ENCODE measurements at places on chromosomes 4 and X.
A peak's percentile ranks its signal among the peaks of the same experiment; 100 is the strongest.

GRCh38 chrX:31705816-31706215, 634.0 kb upstream of the FTHL17 start:
- DNase-seq: no peak

GRCh38 chr4:118787844-118788380, 48.0 kb downstream of the SEC24D start:
- DNase-seq: no peak

GRCh38 chr4:139625482-139625881, 40.1 kb upstream of the MGST2 start:
- no peak for DNase-seq

GRCh38 chrX:85244450-85245211, 840 bp downstream of the ZNF711 start:
- DNase-seq: peak; percentile 7

DNA sequence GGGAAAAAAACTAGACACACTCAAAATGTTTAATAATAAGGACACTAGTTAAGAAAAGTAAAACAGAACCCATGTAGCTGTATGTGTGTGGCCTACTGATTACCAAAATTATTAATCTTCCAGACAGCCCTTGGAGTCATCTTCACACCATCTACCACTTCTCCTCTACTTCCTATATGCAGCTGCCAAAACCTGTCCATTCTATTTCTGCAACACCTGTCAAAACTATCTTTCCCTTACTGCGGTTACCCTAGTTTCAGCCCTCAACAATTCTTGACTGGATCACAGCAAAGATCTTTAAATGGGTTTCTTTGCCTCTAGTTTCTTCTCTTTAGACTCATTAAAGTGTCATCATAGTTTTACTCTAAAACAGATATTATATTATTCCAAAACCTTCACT, 72.6 kb downstream of the GPR82 start:
- DNase-seq: no peak

DNA sequence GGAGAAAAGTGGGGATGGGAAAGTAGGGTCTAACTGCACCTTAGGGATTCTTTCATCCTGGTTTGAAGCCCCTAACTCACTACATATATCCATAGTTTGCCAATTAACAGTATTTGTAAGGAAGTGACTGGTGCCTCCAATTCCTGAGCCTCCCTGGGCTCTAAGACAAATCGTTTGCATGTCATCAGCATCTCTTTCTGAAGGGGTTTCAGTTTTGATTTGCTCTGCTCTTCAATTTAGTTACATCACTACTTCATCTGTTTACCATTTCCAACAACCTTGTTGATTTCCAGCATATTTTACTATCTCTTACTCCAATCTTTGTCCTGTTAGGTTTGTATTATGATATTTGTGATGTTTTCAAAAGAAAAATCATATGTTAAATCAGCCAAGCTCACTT, 15.5 kb upstream of the DDX60 start:
- no peak for DNase-seq

DNA sequence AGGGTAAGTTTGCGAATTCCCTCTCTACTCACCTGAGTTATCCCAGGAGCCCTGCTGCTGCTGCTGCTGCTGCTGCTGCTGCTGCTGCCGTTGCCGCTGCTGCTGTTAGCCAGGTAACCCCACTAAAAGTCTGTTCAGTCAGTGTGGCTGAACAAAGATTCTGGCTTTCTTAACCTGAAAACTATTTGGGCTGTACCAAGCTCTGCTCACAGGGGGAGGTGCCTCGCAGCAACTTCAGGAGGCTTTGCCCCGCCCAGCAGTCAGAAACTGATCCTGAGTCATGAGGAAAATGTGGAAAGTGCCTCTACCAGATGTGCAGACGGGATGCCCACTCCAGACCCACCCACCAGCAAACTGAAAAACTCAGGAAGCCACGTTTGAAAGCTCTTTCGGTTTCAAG, at the start of gene CAPN6:
Gene CAPN6 (minus strand): TSS at position 145 of the 400 bp plus-strand sequence. CDS start 6,547 bp downstream, outside the sequence.
- peak; percentile 5 for DNase-seq

- no peak for DNase-seq
These were observed 66.9 kb upstream of the MMAA start for GRCh38 chr4:145552181-145552822.

DNA sequence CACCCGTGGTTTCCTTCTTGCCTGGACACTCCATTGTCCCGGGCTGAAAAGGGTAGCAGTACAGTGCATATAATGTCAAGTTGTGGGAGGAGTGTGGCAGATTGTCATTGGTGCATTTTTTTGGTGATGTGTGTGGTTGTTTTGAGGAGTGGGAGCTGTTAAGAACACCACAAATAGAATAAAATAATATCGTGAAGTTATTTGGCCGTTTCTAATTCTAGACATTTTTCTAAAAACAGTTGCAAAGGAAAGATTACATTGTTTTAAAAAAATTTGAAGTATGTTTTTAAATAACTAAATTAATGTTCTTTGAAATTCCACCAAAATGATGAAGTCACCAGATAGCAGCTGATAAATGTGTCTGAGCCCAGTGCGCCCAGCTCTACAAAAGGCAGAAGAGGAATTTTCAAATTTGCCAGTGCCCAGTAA, 1.3 kb downstream of the PKD2 start:
- no peak for DNase-seq

DNA sequence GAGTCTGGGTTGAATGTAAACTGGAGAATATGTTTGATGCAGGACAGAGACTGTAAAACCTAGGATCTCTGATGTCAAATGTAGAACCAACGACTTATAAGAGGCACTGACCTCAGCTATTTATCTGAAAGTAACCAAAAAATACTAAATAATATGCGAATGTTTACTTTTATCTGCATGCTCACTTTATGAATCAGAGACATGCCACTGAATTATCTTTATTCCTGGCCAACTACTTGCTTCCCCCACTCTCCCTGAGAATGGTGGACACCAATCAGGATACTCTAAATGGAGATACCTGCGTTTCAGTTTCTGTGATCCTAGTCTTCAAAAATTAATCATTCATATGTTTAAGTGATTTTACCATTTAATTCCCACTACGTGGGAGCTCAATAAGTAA, 1038.4 kb upstream of the PABPC4L start:
- peak; percentile 40 for DNase-seq

All from IMR-90 (cell line).